Heart right ventricle (tissue), 16 donors: ENCODE measurements at places on chromosomes 5 and 9. TPM values are rescaled to one million over a fixed set of nuclear protein-coding genes. Genes with fewer than 3 reads are reported as not detected.

The PIP5K1B gene
- 90.8 TPM for total RNA-seq

The PFN3 gene
- total RNA-seq, result not detected

The CDKN2AIPNL gene
- 32.3 TPM for total RNA-seq

GRCh38 chr9:70852711-70853240 is 268.6 kb downstream of the TRPM3 start:
- H3K27ac ChIP-seq, result no peak overlapping the region
- H3K36me3 ChIP-seq, result no peaks in the 10 kb centered on the region
- H3K4me3 ChIP-seq, result no peak overlapping the region
- H3K4me1 ChIP-seq, result no peaks in the 10 kb centered on the region
- H3K27me3 ChIP-seq, result no peaks in the 10 kb centered on the region

- H3K4me1 ChIP-seq, result peaks cover 3% of the 10 kb centered on the region
- no peak overlapping the region for H3K27ac ChIP-seq
- no peaks in the 10 kb centered on the region for H3K27me3 ChIP-seq
- H3K36me3 ChIP-seq, result no peaks in the 10 kb centered on the region
Observed at GRCh38 chr9:133932633-133933032, 59.5 kb downstream of the VAV2 start.

- peaks cover 24% of the 10 kb centered on the region for H3K4me1 ChIP-seq
- peak; percentile 73 for DNase-seq
- no peak overlapping the region for H3K4me3 ChIP-seq
- no peak overlapping the region for H3K27ac ChIP-seq
- H3K36me3 ChIP-seq, result peaks cover 24% of the 10 kb centered on the region
- no peaks in the 10 kb centered on the region for H3K27me3 ChIP-seq
Observed at GRCh38 chr9:136858844-136859757, 7.0 kb downstream of the MAMDC4 start.

- H3K27me3 ChIP-seq, result peaks cover 10% of the 10 kb centered on the region
- H3K4me3 ChIP-seq, result no peak overlapping the region
- no peak for DNase-seq
Observed at GRCh38 chr9:38440516-38440915, 16.3 kb upstream of the IGFBPL1 start.

GRCh38 chr5:176564002-176564401 is 14.9 kb downstream of the CDHR2 start:
- no peak for DNase-seq
- H3K4me3 ChIP-seq, result no peak overlapping the region
- no peak overlapping the region for H3K27ac ChIP-seq
- peaks cover 5% of the 10 kb centered on the region for H3K27me3 ChIP-seq
- no peaks in the 10 kb centered on the region for H3K36me3 ChIP-seq
- no peaks in the 10 kb centered on the region for H3K4me1 ChIP-seq

DNA sequence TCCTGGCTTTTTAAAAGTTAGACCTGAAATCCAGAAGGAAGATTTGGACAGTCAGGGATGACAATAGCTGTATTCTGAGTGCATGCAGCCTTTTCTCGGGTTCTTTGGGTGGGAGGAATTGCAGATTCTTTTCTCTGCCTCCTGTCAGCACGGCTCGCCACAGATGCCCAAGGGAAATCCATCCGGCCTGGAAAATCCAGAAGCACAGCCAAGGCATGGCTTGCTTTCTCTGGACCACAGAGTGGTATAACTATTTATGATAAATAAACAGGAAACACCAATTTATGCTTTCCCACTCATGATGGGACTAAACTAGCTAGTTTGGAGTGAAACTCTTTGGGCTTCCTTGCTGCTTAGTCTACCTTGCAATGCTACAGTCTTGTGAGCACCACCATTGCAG is 59.1 kb downstream of the C9orf152 start:
- no peaks in the 10 kb centered on the region for H3K36me3 ChIP-seq
- no peak for DNase-seq
- no peak overlapping the region for H3K4me3 ChIP-seq

DNA sequence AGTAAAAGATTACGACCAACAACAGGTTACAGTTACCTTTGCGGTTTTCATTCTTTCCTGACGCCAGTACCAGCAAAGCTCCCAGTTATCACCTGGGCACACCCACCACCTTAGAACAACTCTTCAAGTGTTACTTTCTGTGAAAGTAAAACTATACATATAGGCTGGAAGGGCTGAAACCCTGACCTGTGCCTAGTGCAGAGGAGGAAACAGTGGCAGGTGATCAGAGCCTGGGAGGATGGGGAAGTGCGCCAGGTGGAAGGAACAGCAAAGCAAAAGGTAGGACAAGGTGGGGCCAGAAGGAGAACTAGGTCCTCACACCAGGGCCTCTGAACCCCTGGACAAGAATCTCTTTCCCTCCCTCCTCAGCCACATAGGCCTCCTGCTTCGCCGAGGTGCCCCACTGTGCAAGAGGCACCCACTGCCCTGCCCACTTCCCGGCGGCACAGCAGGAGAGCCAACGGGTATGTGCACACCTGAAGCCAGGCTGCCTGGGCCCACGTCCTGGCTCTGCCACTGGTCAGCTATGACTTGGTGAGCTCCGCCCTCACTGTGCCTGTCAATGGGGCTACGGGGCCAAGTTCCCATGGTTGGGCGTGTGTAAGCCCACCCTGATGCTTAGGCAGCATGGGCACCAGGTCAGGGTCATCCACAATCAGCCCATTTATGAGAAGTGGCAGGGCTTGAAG is 26.9 kb downstream of the BICD2 start:
- H3K27ac ChIP-seq, result peak overlapping the region; percentile 88
- H3K27me3 ChIP-seq, result no peaks in the 10 kb centered on the region
- H3K36me3 ChIP-seq, result no peaks in the 10 kb centered on the region

- no peaks in the 10 kb centered on the region for H3K36me3 ChIP-seq
- no peaks in the 10 kb centered on the region for H3K27me3 ChIP-seq
- no peak overlapping the region for H3K4me3 ChIP-seq
- DNase-seq, result no peak
Observed at GRCh38 chr9:76576344-76576743, 117.4 kb downstream of the GCNT1 start.

GRCh38 chr5:26326153-26326759 is 712.1 kb downstream of the CDH9 start:
- H3K27ac ChIP-seq, result no peak overlapping the region
- DNase-seq, result no peak
- H3K4me3 ChIP-seq, result no peak overlapping the region
- no peaks in the 10 kb centered on the region for H3K36me3 ChIP-seq
- no peaks in the 10 kb centered on the region for H3K4me1 ChIP-seq

- no peak within 1 kb of the TSS for H3K27ac ChIP-seq
- H3K36me3 ChIP-seq, result no peaks in the 10 kb centered on the region
- no peaks in the 10 kb centered on the region for H3K4me1 ChIP-seq
- peak within 1 kb of the TSS; percentile 40 for H3K4me3 ChIP-seq
- peak; percentile 16 for DNase-seq
Observed at GRCh38 chr9:101028346-101029314, at the start of gene PLPPR1. PLPPR1 (plus strand) TSS chr9:101028727.

- H3K27ac ChIP-seq, result no peak overlapping the region
- H3K4me3 ChIP-seq, result no peak overlapping the region
- H3K27me3 ChIP-seq, result no peaks in the 10 kb centered on the region
Observed at GRCh38 chr5:136374638-136375037, 9.3 kb upstream of the TRPC7 start.
